NCI-H1694 (cell line): ENCODE measurements at places on chromosomes 11 and 22.
A peak's percentile ranks its signal among the peaks of the same experiment; 100 is the strongest.

- no peak for DNase-seq
Measured at GRCh38 chr11:106043540-106043939, 21.5 kb upstream of the MSANTD4 start.

GRCh38 chr11:33695051-33695566 lies 5.5 kb downstream of the C11orf91 start:
- DNase-seq = no peak

DNA sequence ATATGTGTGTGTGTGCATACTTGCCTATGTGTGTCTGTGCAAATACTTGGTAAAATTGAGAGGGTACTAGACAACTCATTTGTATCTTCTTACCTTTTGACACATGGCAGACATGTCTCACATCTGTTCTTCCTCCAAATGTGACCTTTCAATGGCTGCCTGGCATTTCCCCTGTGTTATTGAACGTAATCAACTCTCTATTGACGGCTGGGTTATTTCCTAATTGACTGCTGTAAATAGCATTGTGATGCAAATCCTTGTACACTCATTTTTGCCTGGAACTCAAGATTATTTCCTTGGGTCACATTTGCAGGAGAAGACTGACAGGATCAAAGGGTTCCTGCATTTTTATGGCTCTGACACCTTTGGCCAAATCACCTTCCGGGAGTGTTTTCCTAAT lies 37.4 kb downstream of the KCNQ1 start:
- no peak for DNase-seq

- DNase-seq = no peak
Measured at GRCh38 chr11:38788561-38788960, 2190.5 kb upstream of the RAG2 start.

- no peak for DNase-seq
Measured at GRCh38 chr11:61954106-61954850, 4.1 kb downstream of the BEST1 start.

GRCh38 chr11:106787454-106787853 lies 230.8 kb downstream of the GUCY1A2 start:
- no peak for DNase-seq

DNA sequence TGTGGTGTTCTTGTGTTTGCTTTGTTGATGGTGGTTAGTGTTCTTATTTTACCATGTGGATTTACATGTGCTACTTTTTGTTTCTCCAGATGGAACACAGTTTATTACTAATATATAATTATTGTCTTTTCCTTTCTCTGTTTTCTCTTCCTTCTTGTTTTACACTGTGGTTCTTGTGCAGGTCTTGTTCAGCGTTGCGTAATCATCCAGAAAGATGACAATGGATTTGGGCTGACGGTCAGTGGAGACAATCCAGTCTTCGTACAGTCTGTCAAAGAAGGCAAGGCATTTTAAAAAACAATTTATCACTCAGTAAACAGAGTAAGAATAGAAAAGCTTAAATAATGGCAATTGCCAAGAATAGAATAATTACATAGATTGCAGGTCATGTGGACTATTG lies 84.4 kb downstream of the ARHGEF12 start:
- DNase-seq = no peak

- no peak for DNase-seq
Measured at GRCh38 chr11:96254854-96255253, 88.1 kb downstream of the MAML2 start.

GRCh38 chr22:24875862-24876506 lies 70.0 kb downstream of the SGSM1 start:
- DNase-seq = no peak

GRCh38 chr11:44876906-44877305 lies 73.8 kb downstream of the TP53I11 start:
- no peak for DNase-seq

DNA sequence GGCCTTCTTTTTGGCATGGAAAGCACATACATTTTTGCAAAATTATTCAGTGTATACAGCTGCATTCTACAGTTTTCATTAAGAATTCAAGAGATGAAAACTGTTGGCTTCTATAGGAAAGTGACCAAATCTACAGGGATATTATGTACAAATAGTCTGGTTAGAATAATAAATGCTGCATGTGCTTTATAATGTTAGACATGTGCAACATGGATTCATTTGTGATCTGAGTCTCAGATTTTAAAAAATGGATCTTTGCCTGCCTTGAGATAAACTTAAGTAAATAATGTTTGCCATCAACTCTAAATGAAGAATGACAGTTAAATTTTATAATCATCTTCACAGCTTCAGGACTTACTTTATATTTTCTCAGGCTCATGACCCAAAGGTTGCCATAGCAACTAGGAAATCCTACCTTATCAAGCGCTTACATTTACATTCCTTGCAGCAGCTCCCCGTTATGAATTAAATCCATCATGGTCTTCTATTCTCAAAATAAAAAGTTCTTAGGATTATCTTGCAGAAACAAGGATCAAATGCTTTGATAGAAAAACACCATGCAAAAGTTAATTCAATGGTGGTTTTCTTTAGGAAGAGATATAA lies 200.2 kb downstream of the CADM1 start:
- DNase-seq = no peak

DNA sequence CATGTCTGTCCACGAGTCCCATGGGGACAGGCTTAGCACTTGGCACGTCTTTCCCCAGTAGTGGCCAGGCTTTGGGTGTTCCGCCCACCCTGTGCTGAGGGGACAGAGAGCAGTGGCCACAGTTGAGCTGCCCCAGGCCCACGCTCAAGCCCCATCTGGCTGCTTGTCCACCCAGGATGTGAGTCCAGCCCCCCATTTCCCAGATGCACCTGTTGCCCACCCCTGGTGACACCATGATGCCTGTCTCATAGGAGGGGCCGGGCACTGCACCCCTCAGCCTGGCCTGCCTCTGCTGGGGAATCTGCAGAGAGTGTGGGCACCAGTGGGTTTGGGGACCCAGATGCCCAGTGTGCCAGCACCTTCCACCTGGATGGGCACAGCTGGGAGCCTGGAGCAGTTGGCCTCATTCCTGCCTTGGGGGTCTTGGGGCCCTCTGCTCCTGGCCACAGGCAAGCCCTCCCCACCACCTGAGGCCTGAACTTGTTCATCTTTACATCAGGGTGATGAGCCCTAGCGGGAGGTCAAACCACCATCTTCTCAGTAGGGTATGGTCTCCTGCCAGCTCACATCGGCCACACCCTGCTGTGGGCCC lies 5.7 kb downstream of the SIGIRR start:
- no peak for DNase-seq

DNA sequence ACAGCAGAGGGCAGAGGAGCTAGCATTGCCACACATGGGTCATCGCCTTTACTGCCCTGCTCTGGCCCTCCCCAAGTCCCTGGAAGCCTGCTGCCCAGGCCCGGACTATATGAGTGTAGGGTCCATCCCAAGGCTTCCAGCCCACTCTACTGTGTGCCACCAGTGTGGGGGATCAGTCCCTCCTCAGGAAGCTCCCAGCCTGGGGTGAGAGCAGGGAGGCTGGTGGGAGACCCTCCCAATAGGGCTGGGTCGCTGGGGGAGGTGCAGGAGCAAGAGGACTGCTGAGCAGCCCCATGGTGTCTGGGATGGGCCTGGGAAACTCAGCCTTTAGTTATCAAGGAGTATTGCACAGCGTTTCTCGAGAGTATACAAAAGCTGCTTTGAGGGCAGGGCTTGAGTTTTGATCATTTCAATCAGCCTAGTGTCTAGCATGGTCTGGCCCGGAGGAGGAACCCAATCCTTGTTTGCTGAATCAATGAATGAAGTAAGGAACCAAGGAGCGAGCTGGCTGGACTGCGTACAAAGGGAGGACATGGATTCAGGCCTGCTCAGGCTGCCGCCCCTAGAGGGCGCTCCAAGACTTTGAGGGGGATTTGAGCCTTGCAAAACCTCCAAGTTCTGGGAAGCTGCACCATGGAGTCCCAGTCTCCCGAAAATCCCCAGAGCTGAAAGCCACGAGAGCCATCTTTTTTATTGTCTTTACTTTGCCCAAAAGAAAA lies 89.0 kb upstream of the PARVA start:
- peak; percentile 83 for DNase-seq

DNA sequence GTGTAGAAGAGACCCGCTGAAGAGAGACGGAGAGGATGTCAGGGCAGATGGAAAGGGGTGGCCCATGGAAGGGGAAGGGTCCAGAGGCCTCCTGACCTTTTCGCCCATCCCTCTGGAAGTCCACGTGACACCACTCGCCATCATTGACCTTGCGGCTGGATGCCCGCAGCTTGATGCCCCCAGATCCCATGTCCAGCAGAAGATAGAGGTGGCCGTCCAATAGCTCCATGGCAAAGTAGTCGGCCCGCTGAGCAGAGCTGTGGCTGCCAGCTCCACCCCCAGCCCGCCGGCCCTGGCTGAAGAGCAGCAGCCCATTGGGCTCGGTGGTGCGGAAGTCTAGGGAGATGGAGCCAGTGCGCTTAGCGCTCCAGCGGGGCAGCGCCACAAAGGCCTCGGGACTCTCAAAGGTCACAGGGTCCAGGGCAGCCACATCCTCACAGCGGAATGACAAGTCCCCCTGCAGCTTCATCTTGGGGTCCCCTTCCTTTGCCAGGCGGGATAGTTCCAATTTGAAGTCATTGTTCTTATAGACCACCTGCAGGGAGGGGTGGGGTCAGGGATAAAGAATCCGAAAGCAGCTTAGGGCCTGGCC lies 55.7 kb downstream of the NRXN2 start:
- no peak for DNase-seq

DNA sequence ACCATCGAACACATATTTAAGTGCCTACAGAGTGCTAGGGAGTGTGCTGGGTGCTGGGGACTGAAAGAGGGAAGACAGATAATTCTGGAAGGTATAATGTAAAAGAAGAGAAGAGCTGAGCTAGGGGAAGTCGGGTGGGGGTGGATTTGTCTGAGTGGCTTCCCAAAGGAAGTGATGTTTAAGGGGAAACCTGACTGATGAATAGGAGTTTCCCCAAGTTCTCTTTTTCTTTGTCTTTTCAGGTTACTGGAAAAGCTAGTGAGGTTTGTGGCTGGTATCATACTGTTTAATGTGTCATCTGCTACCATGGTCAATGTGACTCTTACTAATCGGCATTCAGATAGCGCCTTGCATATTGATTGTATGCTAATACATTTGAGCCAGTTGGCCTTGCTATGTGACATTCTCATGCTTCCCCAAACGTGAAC lies 151.6 kb upstream of the MTMR2 start:
- DNase-seq = no peak

- no peak for DNase-seq
Measured at GRCh38 chr11:12693479-12694182, 19.4 kb downstream of the TEAD1 start.

DNA sequence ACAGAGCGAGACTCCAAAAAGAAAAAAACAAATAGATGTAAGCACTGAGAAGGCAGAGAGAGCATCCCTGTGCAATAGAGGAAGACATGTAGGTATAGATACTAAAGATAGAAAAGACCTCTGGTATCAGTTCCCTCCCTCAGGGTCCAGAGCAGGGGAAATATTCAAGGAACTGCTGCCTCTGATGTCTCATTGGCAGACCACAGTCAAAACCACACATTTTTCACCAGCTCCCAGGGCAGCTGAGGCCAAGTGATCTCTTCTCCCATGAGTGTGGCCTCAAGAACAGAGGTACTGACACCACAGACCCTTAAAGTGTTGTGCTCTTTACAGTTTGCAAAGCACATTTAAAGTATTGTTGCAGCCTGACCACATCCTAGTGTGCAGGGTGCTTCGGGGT lies 288.5 kb downstream of the NTM start:
- no peak for DNase-seq

DNA sequence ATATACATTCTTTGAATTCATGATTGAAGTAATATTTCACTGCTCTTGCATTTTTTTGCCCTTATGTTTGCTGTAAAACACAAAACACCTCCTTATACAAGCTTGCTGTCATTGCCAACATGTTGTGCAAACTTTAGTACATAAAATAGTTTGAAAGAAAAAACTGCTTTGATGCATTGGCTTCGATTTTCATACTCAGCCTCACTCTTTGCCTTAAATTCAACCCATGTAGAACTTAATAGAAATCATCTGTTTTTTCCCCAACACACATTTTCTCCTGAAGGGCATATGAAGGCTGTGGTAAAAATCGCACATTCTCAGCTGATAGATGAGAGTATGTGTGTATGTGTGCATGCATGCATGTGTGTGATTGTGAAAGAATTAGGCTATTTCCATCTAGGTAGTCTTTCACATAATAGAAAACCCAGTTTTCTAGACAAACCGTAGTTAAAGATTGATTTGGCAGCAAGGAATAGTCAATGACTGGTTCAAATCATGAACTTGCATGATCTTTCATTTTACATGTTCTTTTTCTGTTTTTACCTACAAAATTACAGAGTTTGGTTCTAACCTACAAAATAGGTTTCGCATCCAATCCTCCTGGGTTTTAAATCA lies 72.8 kb upstream of the MTMR2 start:
- no peak for DNase-seq

- DNase-seq = no peak
Measured at GRCh38 chr11:92727769-92728168, 241.7 kb upstream of the MTNR1B start.

GRCh38 chr11:12544986-12545775 lies 129.0 kb upstream of the TEAD1 start:
- no peak for DNase-seq

GRCh38 chr22:26483043-26483438 lies 542 bp downstream of the HPS4 start:
- no peak for DNase-seq

DNA sequence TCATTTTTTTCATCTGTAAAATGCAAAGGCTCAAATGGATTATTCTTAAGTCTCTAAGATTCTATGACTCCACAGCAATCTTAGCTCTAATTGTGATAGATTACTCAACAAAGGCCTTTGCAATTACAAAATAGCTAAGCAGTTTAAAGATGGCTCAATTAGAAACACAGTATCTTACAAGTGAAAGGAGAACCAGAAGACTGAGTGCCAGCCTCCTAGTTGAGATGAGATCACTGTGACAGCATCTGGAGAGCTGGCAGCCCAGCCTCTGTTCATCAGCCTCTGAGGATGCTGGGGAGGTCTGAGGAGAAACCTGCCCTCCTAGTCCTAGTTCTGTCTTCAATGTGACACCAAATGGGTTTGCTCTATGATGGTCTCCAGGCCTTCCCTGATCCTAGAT lies 158.4 kb upstream of the NARS2 start:
- no peak for DNase-seq

GRCh38 chr11:38278457-38279141 lies 1680.6 kb upstream of the RAG2 start:
- DNase-seq = no peak

GRCh38 chr22:46063846-46064227 lies 86.5 kb upstream of the PPARA start:
- no peak for DNase-seq

GRCh38 chr11:9840460-9841004 lies 176.7 kb downstream of the SWAP70 start:
- no peak for DNase-seq

GRCh38 chr11:64224151-64224890 lies 1.7 kb downstream of the TRPT1 start:
- DNase-seq = no peak

GRCh38 chr22:19175602-19176174 lies 2.8 kb downstream of the SLC25A1 start:
- DNase-seq = no peak
